ENCODE measurements at places on chromosomes 5 and 9.
A peak's percentile ranks its signal among the peaks of the same experiment; 100 is the strongest.

- DNase-seq = no peak
These were observed 37.5 kb downstream of the MAP1B start for GRCh38 chr5:72144762-72145161.

- no peak for DNase-seq
These were observed 439.9 kb upstream of the KLF4 start for GRCh38 chr9:107929443-107929842.

DNA sequence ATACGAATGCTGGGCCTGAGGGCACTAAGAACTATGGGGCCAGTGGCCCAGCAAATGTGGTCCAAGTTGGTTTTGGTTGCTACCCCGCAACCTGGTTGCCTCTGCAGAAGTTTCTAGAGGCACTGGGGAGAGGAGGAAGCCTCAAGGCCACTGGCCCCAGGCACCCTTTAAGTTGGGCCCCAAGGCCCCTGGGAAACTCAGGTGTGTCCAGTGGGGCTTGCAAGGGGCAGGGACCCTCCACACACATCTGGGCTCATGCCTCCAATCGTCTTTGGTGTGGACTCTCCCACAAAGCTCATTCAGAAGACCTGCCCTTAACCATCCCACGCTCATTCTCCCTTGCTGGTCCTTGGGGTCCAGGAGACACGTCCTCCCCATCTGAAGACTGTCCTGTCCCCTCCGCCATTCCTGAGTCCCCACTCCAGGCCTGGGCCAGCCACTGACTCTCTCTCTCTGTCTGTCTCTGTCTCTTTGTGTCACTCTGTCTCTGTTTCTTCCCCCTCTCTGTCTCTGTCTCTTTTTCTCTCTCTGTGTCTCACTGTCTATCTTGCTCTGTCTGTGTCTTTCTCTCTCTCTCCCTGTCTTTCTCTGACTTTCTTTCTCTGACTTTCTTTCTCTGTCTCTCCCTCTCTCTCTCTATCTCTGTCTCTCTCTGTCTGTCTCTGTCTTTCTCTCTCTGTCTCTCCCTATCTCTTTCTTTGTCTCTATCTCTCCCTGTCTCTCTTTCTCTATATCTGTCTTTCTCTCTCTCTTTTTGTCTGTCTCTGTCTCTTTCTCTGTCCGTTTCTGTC is 3.3 kb upstream of the SLC6A19 start:
- DNase-seq = no peak

DNA sequence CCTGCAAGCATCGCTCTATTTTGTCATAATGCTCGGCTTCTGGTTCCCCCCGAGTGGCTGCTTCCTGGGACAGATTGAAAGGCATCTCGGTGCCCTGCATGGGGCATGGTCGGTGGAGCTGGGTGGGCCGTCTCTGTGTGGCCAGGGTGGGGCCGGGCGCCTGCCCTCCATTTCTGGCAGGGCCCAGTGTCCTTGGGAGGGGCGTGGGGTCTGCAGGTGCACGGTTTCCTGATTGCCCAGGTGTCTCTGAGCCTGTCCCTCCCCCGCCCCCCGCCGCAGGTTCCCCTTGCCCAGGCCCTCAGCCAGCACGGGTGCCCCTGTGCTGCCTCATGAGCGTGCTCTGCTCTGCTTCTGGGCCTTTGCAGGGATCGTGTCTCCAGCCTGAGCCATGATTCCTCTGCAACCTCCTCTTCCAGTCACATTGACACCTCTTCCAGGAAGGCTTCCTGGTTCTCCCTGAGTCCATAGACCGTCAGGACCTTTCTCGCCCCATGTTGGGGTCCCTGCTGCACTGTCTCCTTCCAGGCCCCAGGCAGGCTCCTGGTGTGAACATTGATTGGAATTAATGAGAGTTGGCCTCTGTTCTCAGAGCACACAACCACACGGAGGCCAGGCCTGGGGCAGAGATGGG is 90.2 kb downstream of the RXRA start:
- DNase-seq = no peak

- no peak for DNase-seq
These were observed 42.3 kb downstream of the JADE2 start for GRCh38 chr5:134567641-134568336.

DNA sequence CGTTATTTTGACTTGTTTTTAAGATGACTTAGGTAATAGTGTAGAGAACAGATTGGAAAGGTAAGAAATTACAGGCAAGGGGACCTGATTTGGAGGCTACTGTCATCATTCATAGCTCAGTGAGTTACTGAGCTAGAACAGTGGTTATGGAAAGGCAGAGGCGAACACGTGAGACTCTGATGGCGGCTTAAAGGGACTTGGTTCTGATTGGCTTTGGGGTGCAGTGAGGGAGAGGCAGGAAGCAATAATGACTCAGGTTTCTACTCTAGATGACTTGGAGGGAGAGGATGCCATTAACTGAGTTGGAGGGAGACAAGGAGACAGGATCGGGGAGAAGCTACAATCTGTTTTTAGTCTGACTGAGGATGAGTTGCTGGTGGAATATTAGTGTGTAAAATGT is 3.0 kb downstream of the F2RL2 start:
- DNase-seq = no peak

- DNase-seq = peak; percentile 32
These were observed 543 bp downstream of the MTMR12 start for GRCh38 chr5:32312197-32312594.

DNA sequence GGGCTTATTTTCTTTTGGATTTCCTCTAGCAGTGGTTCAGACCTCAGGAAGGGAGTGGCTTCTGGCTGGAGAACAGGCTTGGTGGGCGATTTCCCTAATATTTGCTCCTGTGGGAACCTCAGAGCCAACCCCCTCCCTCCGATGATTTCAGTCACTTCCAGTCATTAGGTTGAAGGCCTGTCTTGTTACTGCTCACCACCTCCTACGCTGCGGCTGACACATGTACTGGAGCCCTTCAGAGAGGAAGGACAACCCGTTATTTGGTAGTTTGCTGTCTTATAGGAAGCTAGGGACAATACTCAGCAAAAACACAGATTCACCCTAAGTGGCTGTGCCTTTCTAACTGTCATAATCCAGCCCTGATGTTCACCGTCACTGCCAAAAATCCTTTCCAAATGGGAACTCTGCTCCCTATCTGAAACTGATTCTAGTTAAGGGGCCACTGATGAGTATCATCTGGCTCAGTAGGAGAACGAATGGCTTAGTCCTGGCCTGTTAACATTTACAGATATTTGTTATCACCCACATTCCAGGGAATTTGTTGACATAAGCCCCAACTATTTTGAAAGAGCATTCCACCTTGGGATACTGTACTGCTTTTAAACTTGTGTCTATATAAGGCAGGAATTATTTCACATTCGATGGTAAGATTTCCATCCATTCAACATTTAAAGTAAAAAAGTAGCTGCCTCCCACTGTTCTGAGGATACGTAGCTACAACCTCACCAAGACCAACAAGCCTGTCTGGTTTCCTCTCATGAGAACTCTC is 29.3 kb upstream of the ANKH start:
- DNase-seq = no peak

DNA sequence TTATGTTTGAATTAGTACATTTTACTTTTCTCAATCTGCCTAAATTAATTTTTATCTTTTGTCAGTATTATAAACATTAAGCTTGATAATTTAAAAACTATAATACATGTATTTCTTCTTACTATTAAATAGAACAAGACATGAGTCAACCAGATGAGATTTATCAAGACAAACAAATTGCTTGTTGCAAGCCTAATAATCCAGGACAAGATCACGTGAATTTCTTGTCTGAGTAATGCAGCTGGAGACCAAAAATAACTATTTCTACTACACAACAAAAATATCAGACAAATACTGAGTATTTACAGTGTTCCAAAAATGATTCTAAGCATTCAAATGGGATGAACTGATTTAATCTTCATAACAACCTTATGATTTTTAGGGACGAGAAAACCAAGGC is 339.1 kb upstream of the PRR16 start:
- no peak for DNase-seq

DNA sequence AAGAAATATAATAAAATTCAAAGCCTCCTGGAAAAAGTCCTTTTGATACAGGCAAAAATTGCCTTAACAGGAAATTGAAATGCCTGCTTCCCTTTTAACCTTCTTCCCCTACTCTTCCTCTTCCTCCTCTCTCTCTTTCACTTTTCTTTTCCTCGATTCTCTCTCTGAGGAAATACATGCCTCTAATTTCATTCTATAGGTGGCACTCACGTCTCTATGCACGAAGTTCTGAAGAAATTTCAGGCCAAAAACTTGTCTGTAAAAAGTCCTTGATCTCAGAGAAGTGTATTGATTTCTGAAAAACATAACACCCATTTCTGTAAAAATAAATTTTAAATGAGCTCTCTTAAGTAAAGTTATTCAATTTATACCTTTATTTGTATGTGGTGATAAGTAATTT is 371.7 kb upstream of the IRX4 start:
- no peak for DNase-seq

DNA sequence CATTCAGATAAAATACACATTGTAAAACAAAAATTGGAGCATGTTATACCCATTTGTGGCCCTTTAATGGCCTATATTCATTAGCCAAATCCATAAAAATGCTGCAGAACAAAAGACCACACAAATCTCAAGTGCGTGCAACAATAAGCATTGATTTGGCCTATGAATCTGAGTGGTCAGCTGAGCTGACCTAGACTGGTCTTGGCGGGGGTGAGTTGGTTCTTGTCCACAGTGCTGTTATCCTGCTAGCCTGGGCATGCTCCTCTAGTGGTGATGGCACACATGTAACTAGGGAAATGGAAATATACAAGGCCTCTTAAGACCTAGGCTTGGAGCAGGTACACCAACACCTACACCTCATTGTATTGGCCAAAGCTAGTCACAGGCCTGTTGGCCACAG is 122.2 kb upstream of the TBCA start:
- no peak for DNase-seq

- no peak for DNase-seq
These were observed 401.9 kb upstream of the GRIA1 start for GRCh38 chr5:153088538-153088937.

DNA sequence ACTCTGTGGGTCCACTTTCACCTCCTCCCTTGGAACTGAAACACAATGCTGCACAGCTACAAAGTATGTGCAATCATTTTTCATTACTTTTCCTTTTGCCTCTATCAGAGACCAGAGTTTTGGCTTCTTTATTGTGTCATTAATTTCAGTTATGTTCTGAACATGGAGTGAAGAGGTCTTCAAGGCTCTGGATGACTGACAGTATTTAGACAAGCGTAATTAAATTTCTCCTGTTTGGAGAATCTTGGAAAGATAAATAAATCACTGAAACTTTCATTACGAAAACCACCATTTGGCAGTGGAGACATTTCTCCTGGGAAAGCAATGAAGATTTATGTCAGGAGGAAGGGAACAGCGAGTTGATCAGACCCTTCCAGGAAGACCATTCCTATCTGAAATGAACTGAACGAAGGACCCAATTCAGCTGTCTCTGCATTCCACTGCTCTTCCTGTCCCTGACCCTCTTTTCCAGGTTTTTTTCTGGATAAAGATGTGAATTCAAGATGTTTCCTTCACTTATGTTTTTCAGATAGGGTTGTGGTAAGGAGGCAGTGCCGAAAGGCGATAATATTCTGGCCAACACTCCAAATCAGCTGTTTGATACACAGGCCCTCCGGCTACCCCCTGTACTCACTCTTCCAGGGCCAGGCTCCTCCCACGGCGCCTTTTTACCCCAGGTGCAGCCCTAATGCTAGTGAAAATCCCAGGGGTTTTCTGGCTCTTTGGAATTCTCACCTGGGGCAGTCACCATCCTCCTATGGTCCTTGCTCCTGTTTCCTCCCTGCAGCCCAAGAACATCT is 77.2 kb upstream of the OSMR start:
- no peak for DNase-seq

GRCh38 chr9:92098638-92099037 is 16.6 kb downstream of the SPTLC1 start:
- DNase-seq = no peak

DNA sequence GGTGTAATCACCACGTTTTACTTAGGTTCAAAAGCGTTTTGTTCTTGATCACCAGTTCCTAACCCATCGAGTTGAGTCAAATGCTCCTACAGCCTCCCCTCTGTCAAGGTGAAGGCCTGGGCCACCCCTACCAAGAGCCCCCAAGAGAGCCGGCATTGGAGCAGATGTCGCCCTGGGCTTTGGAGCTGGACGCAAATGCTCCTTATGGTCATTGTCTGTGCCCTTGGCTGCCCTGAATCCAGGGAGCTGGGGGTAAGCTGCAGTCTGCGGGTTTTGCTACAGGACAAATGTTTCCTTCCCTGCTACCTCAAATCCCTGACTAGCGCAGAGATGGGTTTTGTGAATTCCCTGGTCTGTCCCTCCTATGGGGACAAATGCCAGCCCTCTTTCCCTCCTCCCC is 4.9 kb downstream of the RNF183 start:
- DNase-seq = no peak

- DNase-seq = peak; percentile 18
These were observed 26.0 kb downstream of the TPD52L3 start for GRCh38 chr9:6354072-6354686.

- DNase-seq = no peak
These were observed 51.4 kb downstream of the FAM114A2 start for GRCh38 chr5:153987301-153987700.

- no peak for DNase-seq
These were observed 201.2 kb downstream of the ACTL7B start for GRCh38 chr9:108654566-108654965.

- no peak for DNase-seq
These were observed 102.1 kb upstream of the CEP78 start for GRCh38 chr9:78133751-78134150.

GRCh38 chr5:69368458-69369339 is 621 bp downstream of the AK6 start:
- peak; percentile 56 for DNase-seq

DNA sequence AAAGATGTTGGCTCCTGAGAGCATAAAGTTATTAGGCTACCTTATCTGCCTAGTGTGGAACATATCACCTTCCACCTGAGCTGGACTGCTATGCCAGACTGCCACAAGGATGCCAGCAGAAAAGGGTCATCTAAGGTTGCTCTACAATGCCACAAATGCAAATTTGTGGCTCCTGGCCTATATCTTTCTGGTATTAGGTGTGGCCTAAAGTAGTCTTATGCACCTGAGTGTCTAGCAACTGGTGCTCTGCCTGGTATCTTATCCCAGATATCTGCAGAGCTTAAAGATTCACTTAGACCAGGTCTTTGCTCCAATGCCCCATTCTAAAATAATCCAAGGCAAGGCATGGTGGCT is 34.7 kb downstream of the DTWD2 start:
- DNase-seq = no peak

GRCh38 chr5:136082390-136083193 is 50.1 kb upstream of the SMAD5 start:
- no peak for DNase-seq

- no peak for DNase-seq
These were observed 60.9 kb downstream of the ANKRD55 start for GRCh38 chr5:56172241-56172640.

- peak; percentile 65 for DNase-seq
These were observed 4.4 kb upstream of the IL3 start for GRCh38 chr5:132055808-132056609.

- DNase-seq = peak; percentile 11
These were observed 11.3 kb downstream of the TMEM250 start for GRCh38 chr9:136107155-136107952.

GRCh38 chr5:157248821-157249470 is 17.0 kb upstream of the CYFIP2 start:
- peak; percentile 37 for DNase-seq

- no peak for DNase-seq
These were observed 39.4 kb downstream of the SMIM23 start for GRCh38 chr5:171825051-171825450.

- DNase-seq = no peak
These were observed 73.0 kb upstream of the SNX2 start for GRCh38 chr5:122701640-122702523.

Measured in T-cell (primary cell).